ENCODE measurements at places on chromosomes 13 and 19. TPM values are rescaled to one million over a fixed set of nuclear protein-coding genes. Genes with fewer than 3 reads are reported as not detected.

KMT5C gene
- total RNA-seq: 12.0 TPM

DNA sequence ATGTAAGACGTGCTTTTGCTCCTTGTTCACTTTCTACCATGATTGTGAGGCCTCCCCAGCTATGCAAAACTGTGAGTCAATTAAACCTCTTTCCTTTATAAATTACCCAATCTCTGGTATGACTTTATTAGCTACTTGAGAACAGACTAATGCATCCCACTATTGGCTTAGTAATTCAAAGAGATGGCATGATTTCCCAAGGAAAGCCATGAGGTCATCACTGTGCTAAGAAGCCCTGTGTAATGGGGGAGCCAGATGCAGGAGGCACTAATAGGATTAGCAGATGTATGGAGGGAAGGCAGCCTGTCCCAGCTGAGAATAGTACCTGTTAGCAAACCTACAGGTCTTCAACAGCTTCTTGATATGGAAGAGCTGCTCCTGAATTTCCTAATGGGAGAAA, 38.1 kb downstream of the RUBCNL start:
- no peak for DNase-seq

GRCh38 chr13:85166891-85167290, 632.3 kb downstream of the SLITRK6 start:
- DNase-seq: no peak

- DNase-seq: no peak
Measured at GRCh38 chr13:29457299-29457698, 138.2 kb downstream of the SLC7A1 start.

ZNF432 gene
- 19.7 TPM for total RNA-seq

CD79A gene
- total RNA-seq: 3.7 TPM

DNA sequence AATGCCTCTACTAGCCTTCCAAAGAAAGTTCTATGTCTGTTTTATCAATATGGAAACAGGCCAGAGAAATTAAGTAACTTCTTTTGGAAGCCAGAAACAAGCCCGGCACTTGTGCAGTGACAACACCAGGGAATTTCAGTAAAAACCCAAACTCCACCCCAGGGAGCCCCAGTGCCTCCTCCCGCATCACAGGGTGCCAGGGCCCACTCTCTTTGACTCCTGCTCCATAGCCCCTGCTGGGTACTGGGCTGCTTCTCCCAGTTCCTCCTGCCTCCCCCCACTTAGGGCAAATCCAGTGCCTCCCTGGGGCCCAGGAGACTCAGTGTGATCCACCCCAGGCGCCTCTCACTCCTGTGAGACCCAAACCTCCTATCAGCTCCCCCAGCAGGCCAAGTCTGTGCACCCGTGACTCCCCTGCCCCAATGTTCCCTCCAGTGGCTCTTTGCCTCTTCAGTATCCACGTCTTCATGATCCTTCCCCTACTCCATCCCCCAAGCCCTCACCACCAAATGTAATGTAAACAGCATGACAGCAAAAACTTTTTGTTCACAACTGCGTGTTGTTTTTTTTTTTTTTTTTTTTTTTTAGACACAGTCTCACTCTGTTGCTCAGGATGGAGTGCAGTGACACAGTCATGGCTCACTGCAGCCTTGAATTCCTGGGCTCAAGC, 2.3 kb upstream of the FFAR3 start:
- no peak for DNase-seq

DNA sequence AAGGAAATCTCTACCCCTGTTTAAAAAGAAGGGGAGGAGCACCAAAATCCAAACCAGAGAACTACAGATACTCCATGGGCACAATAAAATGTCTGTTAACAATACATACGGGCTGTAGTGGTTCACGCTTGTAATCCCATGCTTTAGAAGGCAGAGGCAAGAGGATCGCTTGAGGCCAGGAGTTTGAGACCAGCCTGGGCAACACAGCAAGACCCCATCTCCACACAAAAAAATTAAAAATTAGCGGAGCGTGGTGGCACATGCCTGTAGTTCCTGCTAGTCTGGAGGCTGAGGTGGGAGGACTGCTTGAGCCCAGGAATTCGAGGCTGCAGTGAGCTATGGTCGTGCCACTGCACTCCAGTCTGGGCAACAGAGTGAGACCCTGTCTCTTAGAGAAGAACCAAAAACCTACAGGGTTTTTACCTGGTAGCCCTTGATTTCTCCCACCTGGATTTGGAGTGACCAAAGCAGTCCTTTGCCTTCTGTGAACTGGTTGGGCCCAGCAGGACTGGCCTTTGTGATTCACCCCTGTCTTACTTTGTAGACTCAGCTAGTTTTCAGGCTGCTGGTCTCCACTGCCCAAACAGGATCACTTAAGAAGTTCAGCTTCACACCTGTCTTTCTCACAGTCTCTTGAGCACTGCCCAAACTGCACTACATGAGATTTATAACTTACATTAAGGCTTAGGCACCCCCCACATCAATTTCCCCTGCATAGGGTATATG, 38.7 kb upstream of the FLT1 start:
- DNase-seq: no peak

GRCh38 chr19:29187676-29188075, 25.3 kb downstream of the UQCRFS1 start:
- no peak for DNase-seq

DNA sequence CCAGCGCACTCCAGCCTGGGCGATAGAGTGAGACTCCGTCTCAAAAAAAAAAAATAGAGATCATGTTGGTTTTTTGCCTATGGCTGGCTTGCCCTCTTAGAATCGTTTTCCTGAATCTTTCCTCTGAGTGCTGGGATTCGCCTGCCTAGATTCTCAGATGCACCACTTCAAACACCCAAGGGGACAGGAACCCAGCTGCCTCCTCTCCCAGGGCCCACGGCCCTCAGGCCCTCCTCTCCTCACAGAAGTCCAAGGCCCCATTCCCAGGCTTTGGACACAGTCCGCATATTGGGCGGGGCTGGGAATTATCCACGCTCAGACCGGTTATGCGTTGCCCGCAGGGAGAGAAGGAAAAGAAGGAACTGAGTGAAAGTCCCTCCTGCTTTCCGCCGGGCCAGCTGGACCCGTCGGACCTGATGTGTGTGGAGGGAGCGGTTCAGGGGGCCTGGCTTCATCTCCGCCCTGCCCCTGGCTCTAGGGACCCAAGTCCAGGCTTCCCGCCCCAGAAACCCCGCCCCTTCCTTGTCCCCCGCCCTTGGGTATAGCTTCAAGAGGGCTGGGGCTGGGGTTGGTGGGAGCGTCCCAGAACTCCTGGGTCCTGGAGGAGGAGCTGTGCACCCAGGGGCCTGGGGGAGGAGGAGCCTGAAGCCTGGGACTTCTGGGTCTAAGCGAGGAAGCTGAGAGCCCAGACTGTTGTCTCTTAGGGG, 5.8 kb downstream of the PPFIA3 start:
- no peak for DNase-seq

DNA sequence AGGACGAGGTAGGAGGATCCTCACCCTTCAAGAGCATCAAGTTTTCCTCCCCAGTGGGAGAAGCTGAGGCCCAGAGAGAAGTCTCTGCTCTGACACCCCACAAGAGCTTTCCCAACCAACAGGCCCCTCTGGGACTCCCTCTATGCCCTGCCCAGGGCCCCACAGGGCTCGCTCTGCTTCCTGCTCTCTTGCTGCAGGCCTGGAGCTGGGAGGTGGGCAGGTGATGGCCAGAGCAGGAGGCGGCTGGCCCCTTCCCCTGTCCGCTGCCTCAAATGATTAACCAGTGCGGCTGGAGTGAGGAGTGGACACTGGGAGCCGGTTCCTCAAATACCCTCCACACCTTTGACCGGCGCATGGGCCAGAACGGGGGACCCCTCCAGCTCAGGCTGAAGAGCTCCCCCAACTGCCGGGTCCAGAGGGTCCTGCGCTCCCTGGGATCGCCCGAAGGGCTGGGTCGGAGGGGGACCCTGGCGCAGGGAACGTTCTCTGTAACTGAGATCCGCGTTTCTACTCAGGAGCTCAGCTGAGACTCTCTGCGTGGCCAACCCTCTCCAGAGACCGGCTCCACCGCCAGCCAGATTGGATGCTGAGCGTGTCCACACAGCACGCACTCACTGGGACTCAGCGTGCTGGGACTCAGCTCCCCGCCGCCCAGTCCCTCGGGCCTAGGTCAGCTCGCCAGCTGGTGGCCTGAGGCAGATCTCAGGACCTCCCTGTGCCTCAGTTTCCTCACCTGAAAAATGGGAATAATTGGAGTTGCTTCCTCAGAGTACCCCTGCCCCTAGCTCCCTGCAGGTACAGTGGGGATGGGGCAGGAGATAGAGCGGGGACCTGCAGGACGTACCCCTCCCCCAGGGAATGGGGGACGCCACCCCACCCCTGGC, 6.7 kb upstream of the ONECUT3 start:
- no peak for DNase-seq

GRCh38 chr13:34207334-34207733, 389.4 kb downstream of the RFC3 start:
- no peak for DNase-seq

- DNase-seq: no peak
Measured at GRCh38 chr13:45310341-45311131, 30.4 kb downstream of the TPT1 start.

DNA sequence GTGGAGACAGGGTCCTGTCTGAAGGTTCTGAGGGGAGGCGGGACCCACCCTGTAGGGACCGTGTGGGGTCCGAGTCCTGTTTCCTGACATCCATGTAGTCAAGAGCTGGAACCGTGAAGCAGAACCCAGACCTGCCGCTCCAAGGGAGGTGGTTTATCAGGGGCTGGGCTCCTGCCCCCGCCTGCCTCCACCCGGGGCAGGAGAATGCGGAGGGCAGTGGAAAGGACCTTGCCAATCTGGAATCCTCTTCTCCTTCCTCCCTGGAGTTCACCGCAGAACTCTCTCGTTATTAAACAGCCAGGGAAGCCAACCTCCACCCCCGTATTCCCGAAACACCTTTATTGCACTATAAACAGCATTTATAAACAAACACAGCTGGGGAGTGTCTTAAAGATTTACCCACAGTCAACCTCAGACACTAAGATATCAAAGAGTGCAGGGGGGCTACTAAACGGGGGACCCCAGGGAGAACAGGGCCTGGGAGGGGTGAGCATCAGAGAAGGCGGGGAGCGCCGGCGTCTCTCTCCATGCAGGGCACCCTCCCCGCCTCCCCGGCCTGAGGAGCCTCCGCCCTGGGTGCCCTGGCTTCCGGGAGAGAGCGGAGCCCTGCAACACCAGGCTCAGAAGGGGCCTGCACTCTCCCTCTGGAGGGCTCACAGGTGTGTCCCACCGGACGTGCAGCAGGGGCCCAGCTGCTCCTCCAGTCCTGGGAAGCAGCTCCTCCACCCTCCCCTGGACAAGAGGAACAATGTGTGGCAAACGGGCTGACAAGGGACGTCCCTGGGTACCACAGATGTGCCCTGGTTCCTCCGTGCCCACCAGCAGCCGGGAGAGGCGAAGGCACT, 3.6 kb downstream of the C2CD4C start:
- no peak for DNase-seq

DNA sequence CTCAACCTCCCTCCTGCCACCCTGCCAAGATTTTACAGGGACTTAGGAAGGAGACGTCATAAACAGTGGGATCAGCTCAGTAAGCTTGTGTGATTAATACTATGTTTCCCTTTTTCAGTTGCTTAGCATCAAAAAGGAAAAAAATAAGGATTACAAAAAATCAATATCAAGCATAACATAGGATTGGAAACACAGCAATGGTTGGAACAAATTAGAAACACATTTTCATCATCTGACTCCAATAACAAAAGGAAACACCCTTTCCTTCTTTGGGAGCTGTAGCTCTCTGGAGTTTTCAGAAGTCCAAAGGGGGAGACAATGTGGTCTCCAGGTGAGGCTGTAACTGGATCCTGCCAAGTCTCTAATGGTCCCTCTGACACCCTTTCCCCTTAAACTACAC, 233.4 kb downstream of the B3GLCT start:
- DNase-seq: no peak

- no peak for DNase-seq
Measured at GRCh38 chr13:29170436-29171082, 350.4 kb downstream of the MTUS2 start.

GRCh38 chr13:39512687-39513086, 90.3 kb downstream of the LHFPL6 start:
- DNase-seq: no peak

BABAM1 gene
- 67.7 TPM for total RNA-seq

SLITRK6 gene
- 33.7 TPM for total RNA-seq

Measured in ureter (tissue), 1 donor.